ENCODE measurements at places on chromosomes 4 and X.

DNA sequence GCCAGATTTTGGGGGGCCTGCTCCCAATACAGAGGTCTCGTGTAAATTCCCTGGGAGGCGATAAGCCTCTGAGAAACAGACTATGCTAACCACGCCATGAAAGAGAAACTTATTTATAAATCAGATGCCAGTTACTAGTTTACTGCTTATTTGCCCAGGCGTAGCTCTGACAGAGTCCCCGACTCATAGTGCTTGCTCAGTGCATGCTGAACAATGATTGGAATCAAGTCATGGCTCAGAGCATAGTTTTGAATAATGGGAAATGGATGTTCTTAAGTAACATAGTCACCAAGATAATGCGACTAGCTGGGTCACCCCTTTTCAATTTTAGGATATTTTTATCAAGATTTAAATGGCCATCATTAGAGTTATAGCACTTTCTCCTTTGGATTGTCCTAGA is 39.9 kb downstream of the HTT start:
- H3K4me1 ChIP-seq = no peaks in the 10 kb centered on the region
- H3K36me3 ChIP-seq = peaks cover 38% of the 10 kb centered on the region
- H3K27me3 ChIP-seq = no peaks in the 10 kb centered on the region
- H3K4me3 ChIP-seq = no peak overlapping the region
- DNase-seq = no peak
- no peak overlapping the region for H3K27ac ChIP-seq

- no peak overlapping the region for H3K4me3 ChIP-seq
- H3K4me1 ChIP-seq = peaks cover 11% of the 10 kb centered on the region
- no peak overlapping the region for H3K27ac ChIP-seq
- peaks cover 28% of the 10 kb centered on the region for H3K27me3 ChIP-seq
Observed at GRCh38 chrX:20144491-20144890, 2.9 kb upstream of the EIF1AX start.

DNA sequence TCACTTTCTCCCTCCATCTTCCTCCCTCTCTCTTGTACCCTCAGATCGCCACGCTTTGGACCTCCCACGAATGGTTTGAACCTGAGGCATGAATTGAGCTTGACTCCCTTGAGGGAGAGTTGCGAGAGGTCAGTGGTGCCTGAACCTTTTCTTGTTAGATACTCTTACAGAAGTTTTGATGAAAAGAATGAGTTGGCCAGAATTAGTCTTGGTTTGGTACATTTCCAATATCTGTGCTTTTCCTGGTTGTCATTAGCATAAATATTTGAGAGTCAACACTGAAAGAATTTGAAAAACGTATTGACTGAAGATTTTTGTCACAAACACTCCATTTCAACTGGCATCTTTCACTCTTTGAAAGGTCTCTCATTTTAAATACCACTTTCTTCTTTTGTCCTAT is 510.6 kb upstream of the DIPK2B start:
- no peak for DNase-seq
- no peak overlapping the region for H3K27ac ChIP-seq
- no peaks in the 10 kb centered on the region for H3K36me3 ChIP-seq

- H3K4me1 ChIP-seq = no peaks in the 10 kb centered on the region
- H3K4me3 ChIP-seq = no peak overlapping the region
- DNase-seq = peak; percentile 35
- H3K36me3 ChIP-seq = no peaks in the 10 kb centered on the region
- H3K27me3 ChIP-seq = no peaks in the 10 kb centered on the region
Observed at GRCh38 chr4:104015680-104016079, 295.9 kb upstream of the TACR3 start.

- H3K36me3 ChIP-seq = no peaks in the 10 kb centered on the region
- H3K27me3 ChIP-seq = no peaks in the 10 kb centered on the region
- no peak overlapping the region for H3K4me3 ChIP-seq
- H3K27ac ChIP-seq = no peak overlapping the region
- DNase-seq = no peak
Observed at GRCh38 chr4:31984872-31985271, 1264.7 kb downstream of the PCDH7 start.

- no peaks in the 10 kb centered on the region for H3K36me3 ChIP-seq
- H3K27me3 ChIP-seq = no peaks in the 10 kb centered on the region
Observed at GRCh38 chr4:140719686-140720085, 36.5 kb downstream of the TBC1D9 start.

DNA sequence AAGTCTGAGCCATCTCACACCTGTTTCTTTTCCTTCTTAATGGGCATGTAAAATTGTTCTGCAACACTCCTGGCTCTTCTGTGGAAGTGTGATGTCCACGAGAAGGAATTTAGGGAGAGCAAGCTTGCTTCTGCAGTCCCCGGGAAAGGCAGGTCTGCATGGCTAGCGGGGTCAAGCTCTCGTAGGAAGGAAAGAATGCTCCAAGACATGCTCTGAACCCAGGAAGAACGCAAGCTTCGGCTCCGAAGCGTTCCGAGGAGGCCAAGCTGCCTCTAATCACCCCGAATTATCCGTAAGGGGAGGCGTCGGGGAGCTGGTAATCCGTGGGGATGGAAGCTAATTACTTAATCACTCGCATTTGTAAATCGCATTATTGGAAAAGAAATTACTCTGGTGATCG is 177.7 kb downstream of the CRLF2 start:
- H3K27ac ChIP-seq = no peak overlapping the region
- DNase-seq = no peak
- H3K4me1 ChIP-seq = peaks cover 8% of the 10 kb centered on the region

DNA sequence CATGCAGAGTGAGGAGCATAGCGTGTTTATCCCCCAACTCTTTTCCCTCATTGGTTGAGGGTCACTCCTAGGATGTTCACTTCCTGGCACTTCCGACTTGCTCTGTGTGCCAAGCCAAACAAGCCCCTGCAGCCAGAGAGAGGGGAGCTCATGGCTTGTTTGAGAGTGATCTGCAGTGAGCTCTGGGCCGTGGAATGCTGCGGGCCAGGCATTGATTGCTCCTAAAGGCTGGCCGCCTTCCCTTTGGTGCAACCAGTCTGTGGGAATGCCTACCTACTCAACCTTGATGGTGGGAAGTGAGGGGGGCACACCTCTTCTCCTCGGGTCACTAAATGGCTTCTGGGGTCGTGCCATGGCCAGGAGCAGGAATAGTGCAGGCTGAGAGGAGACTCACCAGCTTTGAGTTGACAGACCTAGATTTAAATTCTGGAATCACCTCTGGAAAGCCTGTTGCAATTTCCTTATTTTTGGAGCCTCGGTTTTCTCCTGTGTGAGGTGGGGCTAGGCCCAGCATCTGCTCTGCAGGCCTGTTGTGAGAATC is 152.0 kb upstream of the STX18 start:
- peaks cover 18% of the 10 kb centered on the region for H3K4me1 ChIP-seq
- no peaks in the 10 kb centered on the region for H3K27me3 ChIP-seq
- no peak overlapping the region for H3K27ac ChIP-seq
- no peak for DNase-seq

DNA sequence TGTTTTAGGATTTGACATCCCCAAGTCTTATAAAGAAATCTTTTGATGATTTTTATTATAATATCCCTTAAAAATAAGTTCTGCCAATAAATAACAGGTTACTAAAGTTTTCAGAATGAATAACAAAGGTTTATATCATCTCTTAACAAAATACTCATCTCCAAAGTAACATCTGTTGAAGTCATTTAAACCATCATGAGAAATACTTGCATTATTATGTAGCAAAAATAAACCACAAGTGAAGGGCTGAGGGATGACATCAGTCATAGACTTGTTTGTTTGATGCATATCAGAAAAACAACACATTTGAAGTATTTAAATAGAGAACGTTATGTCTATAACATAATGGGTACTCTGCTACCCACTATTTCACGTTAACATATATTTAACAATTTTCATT is 114.9 kb downstream of the SPOCK3 start:
- no peak for DNase-seq
- H3K4me3 ChIP-seq = no peak overlapping the region
- no peak overlapping the region for H3K27ac ChIP-seq
- H3K36me3 ChIP-seq = no peaks in the 10 kb centered on the region

- peaks cover 2% of the 10 kb centered on the region for H3K4me1 ChIP-seq
- no peak for DNase-seq
- no peaks in the 10 kb centered on the region for H3K27me3 ChIP-seq
Observed at GRCh38 chr4:173166491-173166890, 2.1 kb upstream of the GALNT7 start.

DNA sequence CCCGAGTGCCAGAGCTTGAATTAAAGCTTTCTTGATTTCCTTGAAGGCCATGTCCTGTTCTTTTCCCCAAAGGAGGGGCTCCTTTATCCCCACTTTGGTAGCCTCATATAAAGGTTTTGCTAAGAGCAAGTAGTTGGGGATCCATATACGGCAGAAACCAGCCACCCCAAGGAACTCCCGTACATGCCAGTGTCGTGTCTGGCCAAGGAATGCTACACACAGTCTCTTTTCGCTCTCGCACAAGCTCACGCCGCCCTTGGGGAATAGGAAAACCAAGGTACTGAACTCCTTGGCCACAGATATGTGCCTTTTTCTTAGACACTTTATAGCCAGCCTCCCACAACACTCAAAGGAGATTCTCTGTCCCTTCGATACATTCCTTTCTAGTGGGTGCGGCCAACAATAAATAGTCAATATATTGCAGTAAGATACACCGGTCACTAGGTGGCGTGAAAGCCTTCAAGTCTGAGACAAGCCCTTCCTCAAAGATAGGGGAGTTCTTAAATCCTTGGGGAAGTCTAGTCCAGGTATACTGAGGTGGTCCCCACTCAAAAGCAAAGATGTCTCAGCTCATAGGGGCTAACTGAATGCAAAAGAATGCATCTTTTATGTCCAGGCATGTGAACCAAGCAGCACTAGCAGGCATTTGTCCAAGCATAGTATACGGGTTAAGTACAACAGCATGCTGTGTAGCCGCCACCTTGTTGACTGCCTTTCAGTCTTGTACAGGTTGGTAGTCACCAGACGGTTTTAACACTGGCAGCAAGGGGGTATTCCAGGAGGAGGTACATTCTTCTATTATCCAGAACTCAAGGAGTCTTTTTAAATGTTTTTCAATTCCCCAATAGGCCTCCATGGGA is 57.8 kb upstream of the XAGE1B start:
- peak; percentile 2 for DNase-seq
- H3K4me3 ChIP-seq = no peak overlapping the region
- no peaks in the 10 kb centered on the region for H3K36me3 ChIP-seq

DNA sequence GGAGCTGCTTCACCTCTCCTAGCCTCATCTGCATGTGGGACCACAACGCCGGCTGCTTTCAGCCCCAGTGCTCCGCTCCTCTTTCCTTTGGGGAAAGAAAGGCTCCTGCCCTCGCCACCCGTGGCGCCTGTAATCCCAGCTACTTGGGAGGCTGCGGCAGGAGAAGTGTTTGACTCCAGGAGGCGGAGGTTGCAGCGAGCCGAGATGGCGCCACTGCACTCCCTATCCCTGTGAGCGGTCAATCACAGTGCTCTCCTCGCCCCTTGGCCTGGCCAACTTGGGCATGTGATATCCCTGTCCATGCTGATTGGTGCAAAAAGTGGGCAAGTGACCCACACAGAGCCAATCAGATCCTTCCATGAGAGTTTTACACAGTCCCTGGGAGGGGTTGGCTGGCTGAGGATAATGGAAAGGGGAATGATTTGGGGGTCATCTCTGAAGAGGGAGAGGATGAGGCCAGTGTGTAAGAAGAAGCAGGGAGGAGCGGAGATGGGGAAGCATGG is 56.2 kb downstream of the WFS1 start:
- DNase-seq = no peak
- H3K4me1 ChIP-seq = peaks cover 25% of the 10 kb centered on the region
- H3K36me3 ChIP-seq = peaks cover 80% of the 10 kb centered on the region
- H3K4me3 ChIP-seq = no peak overlapping the region
- H3K27me3 ChIP-seq = peaks cover 2% of the 10 kb centered on the region

DNA sequence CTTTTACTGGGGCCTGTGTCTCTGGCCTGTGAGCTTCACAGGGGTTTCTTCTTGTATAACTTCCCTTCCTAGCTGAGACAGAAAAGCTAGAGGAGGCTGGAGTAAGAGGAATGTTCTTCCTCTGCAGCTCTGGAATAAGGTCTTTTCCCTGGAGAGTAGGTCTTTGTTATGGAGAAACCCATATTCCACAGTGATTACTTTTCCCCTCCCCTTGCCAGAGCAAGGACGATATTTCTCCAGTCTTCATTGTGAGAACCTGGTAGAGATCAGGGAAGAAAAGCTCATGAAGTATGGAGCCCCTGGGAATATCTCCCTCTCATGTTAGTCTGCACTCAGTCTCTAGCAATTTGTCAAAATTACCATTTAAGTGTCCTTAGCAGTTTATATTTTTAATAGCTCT is 18.7 kb upstream of the GLRB start:
- no peaks in the 10 kb centered on the region for H3K27me3 ChIP-seq
- H3K4me1 ChIP-seq = no peaks in the 10 kb centered on the region
- H3K27ac ChIP-seq = no peak overlapping the region

DNA sequence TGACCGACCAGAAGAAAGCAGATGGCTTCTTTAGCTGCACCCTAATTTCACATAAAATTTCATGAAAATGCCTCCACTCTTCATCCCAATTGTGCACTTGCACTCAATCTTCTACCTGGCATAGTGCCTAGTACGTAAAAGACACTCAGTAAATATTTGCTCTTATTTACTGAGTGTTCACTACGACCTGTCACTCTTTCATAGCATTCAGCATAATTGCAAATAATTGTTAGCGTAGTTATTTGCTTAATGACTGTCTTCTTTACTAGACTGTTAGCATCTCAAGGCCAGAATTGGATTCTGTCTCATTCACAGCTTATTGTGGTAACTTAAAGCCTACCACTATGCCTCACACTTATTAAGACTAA is 130.2 kb downstream of the ENOX2 start:
- H3K27ac ChIP-seq = no peak overlapping the region
- H3K4me3 ChIP-seq = no peak overlapping the region
- no peaks in the 10 kb centered on the region for H3K4me1 ChIP-seq
- peaks cover 5% of the 10 kb centered on the region for H3K27me3 ChIP-seq

DNA sequence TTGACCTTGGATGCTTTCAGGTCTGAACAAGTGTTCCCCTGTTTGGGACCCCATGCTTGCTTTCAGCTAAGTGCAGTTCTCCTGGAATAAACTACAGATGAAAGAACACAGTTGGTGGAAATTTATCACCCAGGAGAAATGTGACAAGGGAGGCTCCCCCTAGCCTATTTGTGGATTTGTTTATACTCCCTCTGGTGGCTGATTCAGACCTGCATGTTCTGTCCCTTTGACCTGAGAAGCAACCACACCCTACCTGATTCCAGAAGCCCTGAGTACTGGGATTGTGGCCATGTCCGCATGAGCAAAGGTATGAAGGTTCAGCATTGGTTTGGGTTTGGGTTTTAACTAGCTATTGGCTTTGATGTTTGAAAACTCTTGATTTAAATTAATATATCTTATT is 440.9 kb downstream of the MID1IP1 start:
- H3K4me1 ChIP-seq = no peaks in the 10 kb centered on the region
- no peak overlapping the region for H3K27ac ChIP-seq
- DNase-seq = no peak
- no peaks in the 10 kb centered on the region for H3K36me3 ChIP-seq

DNA sequence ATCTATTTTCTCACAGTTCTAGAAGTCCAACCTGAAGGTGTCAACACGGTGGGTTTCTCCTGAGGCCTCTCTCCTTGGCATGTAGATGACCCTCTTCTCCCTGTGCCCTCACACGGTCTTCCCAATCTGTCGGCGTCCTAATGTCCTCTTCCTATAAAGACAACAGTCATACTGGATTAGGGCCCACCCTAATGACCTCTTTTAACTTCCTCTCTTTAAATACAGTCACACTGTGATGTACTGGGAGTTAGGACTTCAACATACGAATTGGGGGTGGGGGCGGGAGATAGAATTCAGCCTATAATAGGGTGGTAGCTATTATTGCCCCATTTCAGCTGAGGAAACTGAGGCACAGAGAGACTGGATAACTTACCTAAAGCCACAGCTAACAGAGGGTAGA is 70.2 kb downstream of the SMIM20 start:
- no peak overlapping the region for H3K27ac ChIP-seq
- no peak overlapping the region for H3K4me3 ChIP-seq

- no peak for DNase-seq
- no peak overlapping the region for H3K4me3 ChIP-seq
Observed at GRCh38 chr4:155784637-155785036, 25.8 kb downstream of the GUCY1B1 start.

Data from spinal cord (tissue), 10 donors.